ENCODE measurements at places on chromosomes 6 and 20. TPM values are rescaled to one million over a fixed set of nuclear protein-coding genes. Genes with fewer than 3 reads are reported as not detected.

TMEM170B gene
- total RNA-seq = 5.1 TPM

VAPB gene
- 53.3 TPM for total RNA-seq

KCTD20 gene
- 89.1 TPM for total RNA-seq

CCDC28A gene
- 6.4 TPM for total RNA-seq

BCAS1 gene
- total RNA-seq = not detected

MYB gene
- total RNA-seq = 0.13 TPM

KIF25 gene
- total RNA-seq = not detected

GABRR2 gene
- total RNA-seq = 1.4 TPM

ADGRB3 gene
- total RNA-seq = 1.5 TPM

KIAA0408 gene
- 1.2 TPM for total RNA-seq

CPXM1 gene
- total RNA-seq = 6.3 TPM

GPLD1 gene
- 4.4 TPM for total RNA-seq

PLEKHG1 gene
- 1.8 TPM for total RNA-seq

GTSF1L gene
- not detected for total RNA-seq

RAD21L1 gene
- total RNA-seq = not detected

PTK6 gene
- total RNA-seq = not detected

OR10C1 gene
- not detected for total RNA-seq

PPIL6 gene
- 2.5 TPM for total RNA-seq

WTAP gene
- 72.3 TPM for total RNA-seq

PGM3 gene
- total RNA-seq = 159 TPM

TPD52L1 gene
- 48.0 TPM for total RNA-seq

LCA5 gene
- total RNA-seq = 4.4 TPM

BPIFB4 gene
- total RNA-seq = not detected

RGS17 gene
- 2.2 TPM for total RNA-seq

PAQR8 gene
- 3.6 TPM for total RNA-seq

COL9A3 gene
- 11.3 TPM for total RNA-seq

DPPA5 gene
- total RNA-seq = not detected

PRL gene
- not detected for total RNA-seq

VSX1 gene
- not detected for total RNA-seq

PGC gene
- total RNA-seq = not detected

LRRC73 gene
- total RNA-seq = 0.24 TPM

C6orf163 gene
- 1.2 TPM for total RNA-seq

GABBR1 gene
- 62.4 TPM for total RNA-seq

AKAP12 gene
- 184 TPM for total RNA-seq

REM1 gene
- total RNA-seq = not detected

ANGPT4 gene
- total RNA-seq = not detected

GTF3C6 gene
- 67.5 TPM for total RNA-seq

CST4 gene
- total RNA-seq = not detected

CRIP3 gene
- 0.47 TPM for total RNA-seq

RNF144B gene
- 11.2 TPM for total RNA-seq

FAM209B gene
- total RNA-seq = not detected

TBX18 gene
- 9.1 TPM for total RNA-seq

POM121L2 gene
- total RNA-seq = not detected

CLPSL1 gene
- not detected for total RNA-seq

RAET1L gene
- not detected for total RNA-seq

SPTLC3 gene
- total RNA-seq = 5.8 TPM

GHRH gene
- total RNA-seq = not detected

ENPP3 gene
- not detected for total RNA-seq

GSS gene
- 57.7 TPM for total RNA-seq

PPP1R3G gene
- total RNA-seq = 2.6 TPM

KCNB1 gene
- 1.3 TPM for total RNA-seq

OR2J3 gene
- total RNA-seq = not detected

Measured in chondrocyte (in vitro differentiated cells).